ELF-1 (cell line): ENCODE measurements at places on chromosomes 4 and X.

DNA sequence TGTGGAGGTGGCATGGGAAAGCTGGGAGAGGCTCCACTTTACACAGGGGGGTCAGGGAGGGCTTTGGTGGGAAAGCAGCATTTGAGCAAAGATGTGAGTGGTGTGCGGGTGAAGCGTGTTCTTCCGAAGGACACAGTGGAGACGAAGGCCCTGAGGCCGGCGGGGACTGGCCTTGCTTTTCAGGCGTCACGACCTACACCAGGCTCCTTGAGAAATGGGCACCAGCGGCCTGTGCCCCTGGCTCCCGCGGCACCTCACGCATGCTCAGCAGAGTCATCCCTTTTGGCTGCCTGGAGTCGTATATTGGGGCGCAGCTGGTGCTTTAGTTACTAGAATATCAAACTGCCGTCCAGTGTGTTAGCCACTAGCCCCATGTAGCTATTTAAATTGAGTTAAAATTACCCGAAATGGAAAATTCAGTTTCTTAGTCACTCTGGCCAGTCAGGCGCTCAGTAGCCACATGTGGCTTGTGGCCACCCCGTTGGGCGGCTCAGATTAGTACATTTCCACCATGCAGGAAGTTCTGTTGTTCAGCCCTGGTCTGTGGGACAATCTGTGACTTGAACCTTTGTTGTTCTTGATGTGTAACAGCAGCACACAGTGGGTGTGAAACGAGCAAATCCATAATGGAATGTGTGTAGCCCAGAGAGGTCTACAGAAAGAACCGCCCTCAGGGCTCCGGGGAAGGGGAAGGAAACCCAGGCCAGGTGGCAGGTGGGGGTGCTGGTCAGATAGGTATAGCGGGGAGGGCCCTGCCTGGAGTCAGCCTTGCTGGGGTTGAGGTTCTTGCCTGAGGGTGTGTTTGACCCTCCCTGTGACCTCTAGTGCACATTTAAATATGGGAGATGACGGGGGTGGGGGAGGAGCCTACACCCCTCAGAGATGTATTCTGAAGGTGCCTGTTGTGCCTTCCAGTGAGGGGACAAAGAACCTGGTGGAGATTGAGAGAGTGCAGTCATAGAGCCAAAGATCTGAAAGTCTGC, 30.4 kb downstream of the TBC1D14 start:
- peak; percentile 77 for DNase-seq

DNA sequence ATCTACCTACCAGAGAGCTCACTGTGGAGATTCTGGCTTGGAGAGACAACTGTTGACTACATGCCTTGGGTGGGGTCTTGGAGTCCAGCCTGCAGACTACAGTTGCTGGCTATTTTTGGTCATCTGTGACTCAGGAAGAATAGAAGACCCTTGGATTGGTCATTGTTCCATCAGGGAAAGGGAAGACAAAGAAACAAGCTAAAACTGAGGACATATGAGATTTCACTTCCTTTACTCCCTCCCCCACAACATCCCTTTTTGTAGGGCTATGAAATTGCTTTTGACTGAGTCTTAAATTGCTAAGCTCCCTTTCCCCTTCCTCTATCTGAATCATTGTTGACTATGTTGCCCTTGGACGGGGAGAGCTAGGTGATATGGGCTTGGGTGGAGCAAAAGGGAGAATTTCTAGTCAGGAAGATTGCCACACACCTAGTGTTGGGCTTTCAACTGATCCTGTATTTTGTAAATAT, 11.7 kb downstream of the MSN start:
- DNase-seq, result no peak

- peak; percentile 85 for DNase-seq
These were observed 14.8 kb downstream of the IL13RA1 start for GRCh38 chrX:118742176-118742575.

GRCh38 chr4:138242076-138242833, at the start of gene SLC7A11:
Gene SLC7A11 (minus strand): TSS chr4:138242349. CDS start chr4:138242069, 280 bp downstream.
- DNase-seq, result peak; percentile 98

GRCh38 chr4:176238157-176238610, 30.8 kb downstream of the ASB5 start:
- no peak for DNase-seq

- no peak for DNase-seq
These were observed 8.5 kb upstream of the NUDT6 start for GRCh38 chr4:122930862-122931261.

DNA sequence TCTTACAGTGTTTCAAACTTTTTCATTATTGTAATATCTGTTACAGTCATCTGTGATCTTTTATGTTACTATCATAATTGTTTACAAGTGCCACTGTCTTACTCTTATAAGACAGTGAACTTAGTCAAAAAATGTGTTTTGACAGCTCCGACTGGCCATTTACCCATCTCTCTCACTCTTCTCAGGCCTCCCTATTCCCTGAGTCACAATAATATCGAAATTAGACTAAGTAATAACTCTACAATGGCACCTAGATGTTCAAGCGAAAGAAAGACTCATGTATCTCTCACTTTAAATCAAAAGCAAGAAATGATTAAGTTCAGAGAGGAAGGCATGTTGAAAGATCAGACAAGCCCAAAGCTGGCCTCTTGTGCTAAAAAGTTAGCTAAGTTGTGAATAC, 184.2 kb downstream of the CDS1 start:
- no peak for DNase-seq

- DNase-seq, result no peak
These were observed 17.0 kb downstream of the MAB21L2 start for GRCh38 chr4:150598909-150599308.

DNA sequence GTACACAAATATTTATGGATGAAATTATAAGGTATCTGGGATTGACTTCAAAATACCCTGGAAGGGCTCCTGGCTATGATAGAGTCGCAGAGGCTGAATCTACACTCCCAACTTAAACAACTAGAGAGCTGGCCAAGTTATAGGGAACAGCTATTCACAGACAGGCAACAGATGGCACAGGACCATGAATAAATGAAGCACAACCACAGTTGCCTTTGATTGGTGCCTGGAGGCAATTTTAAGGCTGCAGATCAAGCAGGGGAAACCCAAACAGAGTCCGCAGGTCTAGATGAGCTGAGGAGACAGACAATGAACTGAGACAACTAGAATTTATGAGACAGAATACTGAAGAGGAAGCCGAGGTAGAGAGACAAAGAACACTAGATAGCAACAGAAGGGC, 155.9 kb downstream of the EVC2 start:
- no peak for DNase-seq

- no peak for DNase-seq
These were observed 80.8 kb upstream of the MAB21L2 start for GRCh38 chr4:150501009-150501727.

GRCh38 chrX:19758539-19758938, 128.9 kb downstream of the SH3KBP1 start:
- peak; percentile 62 for DNase-seq

GRCh38 chr4:3607690-3608552, 75.7 kb upstream of the LRPAP1 start:
- no peak for DNase-seq

GRCh38 chrX:26848511-26848910, 614.6 kb downstream of the PPP4R3C start:
- no peak for DNase-seq

DNA sequence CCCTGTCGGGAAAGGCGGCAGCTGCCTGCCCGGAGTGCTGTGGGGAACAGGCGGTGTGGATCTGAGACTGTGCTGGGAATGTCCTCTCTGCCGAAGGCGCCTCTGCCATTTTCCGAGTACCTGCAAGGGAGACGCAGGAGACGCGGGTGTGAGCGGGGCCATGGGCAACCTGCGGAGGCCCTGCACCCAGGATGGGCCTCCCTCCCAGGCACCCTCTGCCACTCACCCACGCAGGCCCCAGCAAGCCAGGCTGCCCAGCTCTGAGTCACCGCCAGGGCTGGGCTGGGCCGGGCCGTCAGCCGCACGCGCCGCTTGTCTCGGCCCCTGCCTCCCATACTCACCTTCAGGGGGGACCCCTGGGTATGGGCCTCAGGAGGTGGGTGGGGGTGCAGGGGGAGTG, 3.5 kb upstream of the FGFR3 start:
- no peak for DNase-seq

DNA sequence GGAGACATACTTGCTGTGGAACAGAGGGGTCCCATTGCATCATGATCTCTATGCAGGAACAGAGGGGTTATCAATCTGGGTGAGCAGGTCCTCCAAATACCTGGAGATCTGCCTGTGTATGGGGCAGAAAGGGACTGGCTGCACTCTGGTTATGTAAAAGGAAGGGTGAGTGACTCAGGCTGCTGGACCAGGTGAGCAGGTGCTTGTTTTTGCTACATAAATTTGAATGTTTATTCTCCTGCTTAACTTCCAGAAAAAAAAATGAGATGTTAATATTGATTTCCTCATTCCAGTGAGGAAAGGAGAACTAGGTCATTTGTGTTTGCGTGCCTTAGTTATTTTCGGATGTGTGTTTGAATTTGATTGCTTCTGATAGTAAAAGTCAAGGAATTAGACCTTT, 225.8 kb upstream of the TRAM1L1 start:
- no peak for DNase-seq

DNA sequence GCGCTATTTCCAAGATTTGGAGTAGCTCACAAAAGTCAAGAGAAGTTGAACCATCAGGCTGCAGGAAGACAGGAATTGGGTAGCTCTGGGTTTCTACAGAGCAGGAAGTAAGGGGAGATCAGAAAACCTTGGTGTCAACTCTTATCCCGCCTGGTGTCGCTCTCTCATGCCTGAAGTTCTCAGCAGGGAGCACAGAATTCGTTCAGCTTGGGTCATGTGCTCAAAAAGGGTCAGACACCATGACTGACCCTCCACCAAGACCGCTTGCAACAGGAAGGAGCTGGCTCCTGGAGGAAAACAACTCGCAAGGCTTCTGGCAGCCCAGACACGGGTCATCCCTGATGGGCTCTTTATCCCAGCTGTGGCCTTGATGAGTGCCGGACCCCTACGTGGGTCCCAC, 93.7 kb upstream of the MSX1 start:
- peak; percentile 45 for DNase-seq

- no peak for DNase-seq
These were observed 2.6 kb upstream of the DOCK11 start for GRCh38 chrX:118493016-118493415.

DNA sequence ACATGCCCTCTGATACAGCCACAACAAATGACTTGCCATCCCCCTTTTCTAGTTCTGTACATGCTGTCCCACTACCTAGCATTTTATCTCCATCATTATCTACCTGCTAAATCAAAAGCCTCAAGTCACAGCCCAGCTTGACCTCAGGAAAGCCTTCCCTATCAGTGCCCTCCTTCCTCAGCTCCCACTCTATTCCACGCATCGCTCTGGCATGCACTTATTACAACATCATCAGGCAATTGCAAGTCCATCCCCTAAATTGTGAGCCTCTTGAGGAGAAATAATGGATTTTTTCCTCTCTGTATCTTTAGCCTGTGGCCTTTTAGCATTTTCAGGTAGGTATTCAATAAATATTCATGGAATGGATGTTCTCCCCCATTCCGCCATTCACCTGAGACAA, 5.7 kb downstream of the ARL13A start:
- DNase-seq, result no peak

- DNase-seq, result no peak
These were observed 454.1 kb upstream of the ADGRL3 start for GRCh38 chr4:60745800-60746571.

DNA sequence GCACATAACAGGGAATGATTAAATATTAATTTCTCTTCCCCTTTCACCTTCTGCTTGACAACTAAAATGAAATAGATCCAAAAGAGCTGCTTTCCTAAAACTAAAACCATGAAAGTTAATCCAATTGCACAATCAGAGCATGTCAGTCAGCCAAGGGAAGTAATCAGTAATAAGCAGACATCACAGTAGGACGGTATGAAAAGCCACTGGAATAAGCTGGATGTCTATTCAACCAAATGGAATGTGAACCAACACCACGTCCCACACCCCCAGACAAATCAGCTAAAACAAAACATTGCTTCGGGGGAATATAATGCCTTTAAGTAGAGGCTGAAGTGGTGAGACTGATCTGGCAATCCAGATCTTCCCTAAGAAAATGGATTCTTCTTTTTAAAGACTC, 859.4 kb upstream of the FTHL17 start:
- peak; percentile 15 for DNase-seq

GRCh38 chr4:72394012-72394663, 174.9 kb downstream of the ADAMTS3 start:
- no peak for DNase-seq

DNA sequence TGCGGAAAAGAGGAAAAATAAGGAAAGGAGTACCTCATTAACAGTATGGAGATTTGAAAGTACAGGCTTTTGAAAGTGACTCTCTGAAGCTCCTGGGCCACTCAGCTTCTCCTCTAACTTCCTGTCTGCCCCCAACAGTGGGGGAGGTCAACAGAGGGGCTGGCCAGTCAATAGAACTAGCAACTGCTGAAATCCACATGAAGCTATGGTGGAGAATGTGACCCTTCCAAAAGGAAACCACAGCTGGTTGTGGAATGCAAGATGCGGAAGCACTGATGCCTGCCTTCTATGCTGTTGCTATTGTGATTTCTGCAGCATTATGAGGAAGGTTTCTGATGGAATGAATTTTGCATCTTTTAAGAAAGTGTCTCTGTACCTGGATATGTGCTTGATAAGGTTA, 2.4 kb downstream of the CORIN start:
- no peak for DNase-seq

- DNase-seq, result peak; percentile 48
These were observed at the start of gene SNCA for GRCh38 chr4:89836897-89837384. Gene SNCA (minus strand): TSS chr4:89837161. CDS start chr4:89835667, 1,494 bp downstream.

GRCh38 chr4:97950836-97951235, 192.4 kb downstream of the STPG2 start:
- DNase-seq, result no peak

DNA sequence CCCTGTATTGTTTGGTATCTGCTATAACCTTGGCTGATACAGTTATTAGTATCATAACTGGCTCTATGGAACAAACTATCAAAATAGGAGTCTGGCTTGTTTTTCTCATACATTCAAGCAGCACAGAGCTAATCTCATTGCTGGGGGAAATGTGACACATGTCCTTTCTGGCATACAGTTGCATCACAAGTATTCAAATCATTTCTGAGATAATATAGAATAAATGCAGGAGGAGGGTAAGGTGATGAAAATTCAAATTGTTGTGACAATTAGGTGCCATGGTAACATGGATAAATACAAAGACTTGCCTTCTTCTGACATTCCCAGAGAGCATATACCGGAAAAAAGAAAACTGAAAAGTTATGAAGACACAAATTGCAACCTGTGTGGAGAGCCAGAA, 2706.8 kb downstream of the ARAP2 start:
- DNase-seq, result no peak

DNA sequence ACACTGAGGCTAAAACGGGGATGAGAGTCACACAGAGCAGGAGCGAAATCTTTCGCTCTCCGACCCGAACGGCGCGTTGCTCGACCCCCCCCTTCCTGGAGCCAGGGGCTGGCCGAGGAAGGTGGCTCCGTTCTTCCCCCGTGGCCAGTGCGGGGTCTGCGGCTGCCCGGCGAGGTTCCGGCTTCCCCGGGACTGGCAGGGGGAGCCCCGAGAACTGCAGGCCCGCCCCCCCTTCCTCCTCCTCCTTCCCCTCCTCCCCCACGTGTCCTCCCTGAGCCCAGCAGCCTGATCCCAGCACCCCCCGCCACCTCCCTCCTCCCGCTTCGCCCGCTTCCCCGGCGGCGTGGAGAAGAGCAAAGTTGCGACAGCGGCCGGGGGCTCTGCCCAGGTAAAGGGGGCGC, 2.4 kb upstream of the BCORL1 start:
- DNase-seq, result no peak

GRCh38 chrX:39823854-39824253, 273.9 kb downstream of the BCOR start:
- no peak for DNase-seq

GRCh38 chrX:45758738-45759397, 558.2 kb upstream of the DIPK2B start:
- no peak for DNase-seq
